ENCODE measurements at places on chromosomes 13 and 19. TPM values are rescaled to one million over a fixed set of nuclear protein-coding genes. Genes with fewer than 3 reads are reported as not detected.
A peak's percentile ranks its signal among the peaks of the same experiment; 100 is the strongest.

The OR4F17 gene
- total RNA-seq = not detected

DNA sequence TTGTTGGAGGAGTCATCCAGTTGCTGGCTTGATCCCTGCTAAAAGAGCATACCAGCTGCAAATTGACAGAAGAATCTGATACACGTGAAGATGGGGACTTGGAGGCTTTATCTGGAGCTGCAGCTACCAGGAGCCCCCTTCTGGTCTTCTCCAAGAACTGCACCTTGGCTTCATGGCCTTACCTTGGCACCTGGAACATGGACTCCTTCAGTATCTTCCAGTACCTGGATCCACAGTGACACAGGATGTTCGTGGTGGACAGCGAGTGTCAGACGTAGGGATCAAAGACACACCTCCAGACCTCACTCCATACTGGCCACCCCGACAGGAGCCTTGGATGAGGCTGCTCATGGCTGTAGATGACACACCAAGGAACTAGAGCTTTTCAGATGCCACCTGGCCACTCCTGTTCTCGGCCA lies 9.9 kb upstream of the ACSBG2 start:
- H3K27me3 ChIP-seq = no peaks in the 10 kb centered on the region
- H3K27ac ChIP-seq = no peak overlapping the region
- no peaks in the 10 kb centered on the region for H3K36me3 ChIP-seq
- H3K4me3 ChIP-seq = no peak overlapping the region

The APOC4 gene
- not detected for total RNA-seq

- peak overlapping the region; percentile 96 for H3K27ac ChIP-seq
- H3K36me3 ChIP-seq = no peaks in the 10 kb centered on the region
- no peaks in the 10 kb centered on the region for H3K27me3 ChIP-seq
These were observed 3.3 kb downstream of the DOT1L start for GRCh38 chr19:2166741-2167738.

DNA sequence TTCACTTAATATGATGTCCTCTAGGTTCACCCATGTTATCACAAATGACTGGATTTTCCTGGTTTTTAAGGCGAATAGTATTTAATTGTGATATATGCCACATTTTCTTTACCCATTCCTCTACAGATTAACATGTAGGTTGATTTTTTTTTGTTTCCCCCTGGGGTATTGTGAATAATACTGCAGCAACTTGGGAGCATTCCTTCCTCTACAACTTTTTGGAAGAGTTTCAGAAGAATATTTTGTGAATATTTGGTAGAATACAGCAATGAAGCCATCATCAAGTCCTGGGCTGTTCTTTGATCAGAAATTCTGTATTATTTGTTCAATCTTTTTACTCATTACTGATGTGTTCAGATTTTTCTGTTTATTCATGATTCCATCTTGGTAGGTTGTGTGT lies 5.6 kb upstream of the ZNF331 start:
- DNase-seq = no peak
- no peaks in the 10 kb centered on the region for H3K4me1 ChIP-seq
- H3K27ac ChIP-seq = no peak overlapping the region
- H3K27me3 ChIP-seq = no peaks in the 10 kb centered on the region

The ACTMAP gene
- 18.5 TPM for total RNA-seq

GRCh38 chr13:87675851-87676250 lies 4.7 kb downstream of the SLITRK5 start:
- H3K4me1 ChIP-seq = peaks cover 23% of the 10 kb centered on the region
- DNase-seq = no peak
- no peak overlapping the region for H3K4me3 ChIP-seq

DNA sequence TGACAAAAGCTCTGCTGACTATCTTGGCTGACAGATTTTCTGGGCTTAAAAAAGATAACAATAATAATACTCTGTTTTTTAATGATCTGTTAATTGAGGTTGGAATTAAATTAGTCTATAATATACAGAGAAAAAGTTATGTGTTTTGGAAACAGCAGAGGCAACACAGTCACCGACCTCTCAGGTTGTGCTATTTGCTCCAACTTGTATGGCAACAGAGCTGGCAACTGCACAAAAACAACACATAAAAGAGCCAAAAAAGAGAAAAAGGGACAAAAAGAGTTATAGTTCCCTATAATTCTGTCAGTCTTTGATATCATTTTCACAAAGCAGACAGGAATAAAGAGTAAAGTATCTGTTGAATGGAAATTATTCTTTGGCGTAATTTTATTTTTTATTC lies 102.3 kb upstream of the POSTN start:
- no peaks in the 10 kb centered on the region for H3K36me3 ChIP-seq
- no peaks in the 10 kb centered on the region for H3K4me1 ChIP-seq
- H3K27me3 ChIP-seq = no peaks in the 10 kb centered on the region
- H3K27ac ChIP-seq = peak overlapping the region; percentile 40
- H3K4me3 ChIP-seq = no peak overlapping the region
- no peak for DNase-seq

GRCh38 chr13:20170921-20171320 lies 10.1 kb upstream of the GJA3 start:
- H3K27me3 ChIP-seq = peaks cover 17% of the 10 kb centered on the region
- no peak for DNase-seq
- H3K4me3 ChIP-seq = no peak overlapping the region
- H3K36me3 ChIP-seq = no peaks in the 10 kb centered on the region
- H3K4me1 ChIP-seq = peaks cover 11% of the 10 kb centered on the region

DNA sequence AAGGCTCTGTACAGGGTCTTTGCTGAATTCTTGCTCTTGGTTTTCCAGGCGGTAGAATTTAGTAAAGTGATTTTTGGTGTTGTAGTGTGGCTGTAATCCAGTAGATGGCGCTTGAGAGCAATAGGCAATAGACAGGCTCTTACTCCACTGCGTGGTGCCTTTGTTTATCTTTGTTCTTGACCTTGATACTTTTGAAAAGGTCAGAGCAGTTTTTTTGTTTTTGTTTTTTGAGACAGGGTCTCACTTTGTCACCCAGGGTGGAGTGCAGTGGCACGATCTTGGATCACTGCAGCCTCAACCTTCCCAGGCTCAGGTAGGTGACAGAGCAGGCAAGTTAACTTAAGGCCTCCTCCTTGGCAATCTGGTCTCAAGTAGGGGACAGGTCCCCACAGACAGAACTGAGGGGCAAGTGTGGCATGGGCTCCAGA lies 12.2 kb upstream of the LILRA5 start:
- no peak overlapping the region for H3K27ac ChIP-seq
- H3K36me3 ChIP-seq = no peaks in the 10 kb centered on the region
- peaks cover 6% of the 10 kb centered on the region for H3K27me3 ChIP-seq
- no peak overlapping the region for H3K4me3 ChIP-seq

The KLK2 gene
- total RNA-seq = not detected

DNA sequence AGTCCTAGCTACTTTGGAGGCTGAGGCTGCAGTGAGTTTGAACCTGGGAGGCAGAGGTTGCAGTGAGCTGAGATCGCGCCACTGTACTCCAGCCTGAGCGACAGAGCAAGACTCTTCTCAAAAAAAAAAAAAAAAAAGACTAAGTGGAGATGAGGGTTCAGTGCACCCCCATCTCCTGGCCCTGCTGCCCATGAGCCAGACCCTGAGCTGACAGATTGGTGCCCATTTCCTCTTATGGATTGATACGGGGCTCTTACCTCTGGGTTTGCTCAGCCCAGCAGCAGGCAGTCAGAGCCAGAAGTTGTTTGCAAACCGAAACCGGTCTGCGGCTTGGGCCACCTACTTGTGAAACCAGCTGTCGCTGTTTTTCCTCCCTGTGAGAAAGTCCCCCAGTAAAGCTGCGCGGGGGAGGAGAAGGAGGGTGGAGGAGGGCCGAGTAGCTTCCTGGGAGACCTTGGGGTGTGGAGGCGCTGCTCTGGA lies 36.9 kb downstream of the ARRDC2 start:
- peak overlapping the region; percentile 42 for H3K4me3 ChIP-seq
- peak overlapping the region; percentile 78 for H3K27ac ChIP-seq
- H3K27me3 ChIP-seq = no peaks in the 10 kb centered on the region

DNA sequence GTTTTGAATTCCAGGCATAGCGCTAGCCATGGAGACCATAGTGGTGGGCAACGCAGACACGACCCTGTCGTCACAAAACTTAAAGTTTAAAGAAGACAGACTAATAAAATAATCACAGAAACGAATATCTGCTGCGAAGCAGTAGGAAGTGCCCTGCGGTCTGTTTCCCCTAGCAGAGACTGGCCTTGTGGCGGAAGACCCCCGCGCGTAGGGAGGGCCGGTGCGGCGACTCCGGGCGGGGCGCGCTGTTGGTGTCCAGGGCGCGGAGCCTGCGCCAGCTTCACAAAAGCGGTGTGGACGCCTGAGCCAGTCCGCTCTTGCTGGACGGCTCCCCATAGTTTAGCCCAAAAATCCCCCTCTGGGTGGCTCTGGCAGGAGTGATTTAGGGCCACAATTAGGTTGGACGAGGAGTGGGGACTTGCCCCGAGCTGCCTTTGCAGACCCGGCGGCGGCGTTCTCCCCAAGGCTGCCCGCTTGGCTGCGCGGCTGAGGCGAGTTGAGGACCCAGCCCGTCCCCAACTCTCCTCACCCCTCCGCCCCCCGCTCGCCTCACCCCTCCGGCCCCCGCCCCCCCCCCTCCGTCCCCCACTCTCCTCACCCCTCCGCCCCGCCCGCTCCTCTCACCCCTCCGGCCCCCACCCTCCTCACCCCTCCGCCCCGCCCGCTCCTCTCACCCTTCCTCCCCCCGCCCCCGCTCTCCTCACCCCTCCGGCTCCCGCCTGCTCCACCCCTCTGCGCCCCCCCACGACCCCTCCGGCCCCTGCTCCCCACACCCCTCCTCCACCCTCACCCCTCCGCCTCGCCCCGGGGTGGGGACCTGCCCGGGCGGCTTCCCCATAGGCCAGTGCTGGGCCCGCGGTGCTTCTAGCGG lies 14.2 kb upstream of the LATS2 start:
- H3K4me1 ChIP-seq = peaks cover 33% of the 10 kb centered on the region
- H3K27ac ChIP-seq = peak overlapping the region; percentile 80
- H3K36me3 ChIP-seq = no peaks in the 10 kb centered on the region
- no peaks in the 10 kb centered on the region for H3K27me3 ChIP-seq
- peak overlapping the region; percentile 52 for H3K4me3 ChIP-seq
- peak; percentile 72 for DNase-seq

DNA sequence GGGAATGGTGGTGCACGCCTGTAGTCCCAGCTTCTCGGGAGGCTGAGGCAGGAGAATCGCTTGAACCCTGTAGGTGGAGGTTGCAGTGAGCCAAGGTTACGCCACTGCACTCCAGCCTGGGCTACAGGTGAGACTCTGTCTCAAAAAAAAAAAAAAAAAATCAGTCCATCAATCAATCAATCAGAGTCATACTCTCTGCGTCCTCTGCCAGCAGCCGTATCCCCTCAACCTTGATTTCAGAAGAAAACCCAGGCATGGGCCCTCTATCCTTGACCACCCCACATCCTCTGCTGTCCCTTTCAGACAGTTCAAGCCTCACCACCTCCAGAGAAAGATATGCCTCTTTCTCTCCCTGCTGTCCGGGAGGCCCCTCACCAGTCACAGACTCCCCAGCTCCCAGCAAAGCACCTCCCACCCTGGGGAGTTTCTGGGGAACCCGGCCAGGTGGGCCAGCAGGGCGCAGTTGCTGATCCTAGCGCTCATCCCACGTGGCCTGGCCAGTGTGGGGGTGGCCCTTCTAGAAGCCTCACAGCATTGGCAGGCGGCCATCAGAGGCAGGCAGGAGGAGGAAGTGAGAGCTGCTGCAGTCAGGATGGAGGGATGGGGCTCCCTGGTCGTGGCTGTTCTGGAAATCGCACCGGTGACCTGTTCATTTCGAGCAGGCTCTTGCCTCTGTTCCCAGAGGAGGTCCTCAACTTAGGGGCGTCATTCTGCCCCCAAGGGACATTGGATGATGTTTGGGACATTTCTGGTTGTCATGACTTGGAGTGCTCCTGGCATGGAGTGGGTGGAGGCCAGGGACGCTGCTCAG lies 10.2 kb upstream of the JSRP1 start:
- peak overlapping the region; percentile 14 for H3K27ac ChIP-seq
- no peak overlapping the region for H3K4me3 ChIP-seq
- DNase-seq = peak; percentile 95
- no peaks in the 10 kb centered on the region for H3K27me3 ChIP-seq
- peaks cover 34% of the 10 kb centered on the region for H3K4me1 ChIP-seq
- H3K36me3 ChIP-seq = peaks cover 3% of the 10 kb centered on the region

The ZNF30 gene
- total RNA-seq = 4.8 TPM

DNA sequence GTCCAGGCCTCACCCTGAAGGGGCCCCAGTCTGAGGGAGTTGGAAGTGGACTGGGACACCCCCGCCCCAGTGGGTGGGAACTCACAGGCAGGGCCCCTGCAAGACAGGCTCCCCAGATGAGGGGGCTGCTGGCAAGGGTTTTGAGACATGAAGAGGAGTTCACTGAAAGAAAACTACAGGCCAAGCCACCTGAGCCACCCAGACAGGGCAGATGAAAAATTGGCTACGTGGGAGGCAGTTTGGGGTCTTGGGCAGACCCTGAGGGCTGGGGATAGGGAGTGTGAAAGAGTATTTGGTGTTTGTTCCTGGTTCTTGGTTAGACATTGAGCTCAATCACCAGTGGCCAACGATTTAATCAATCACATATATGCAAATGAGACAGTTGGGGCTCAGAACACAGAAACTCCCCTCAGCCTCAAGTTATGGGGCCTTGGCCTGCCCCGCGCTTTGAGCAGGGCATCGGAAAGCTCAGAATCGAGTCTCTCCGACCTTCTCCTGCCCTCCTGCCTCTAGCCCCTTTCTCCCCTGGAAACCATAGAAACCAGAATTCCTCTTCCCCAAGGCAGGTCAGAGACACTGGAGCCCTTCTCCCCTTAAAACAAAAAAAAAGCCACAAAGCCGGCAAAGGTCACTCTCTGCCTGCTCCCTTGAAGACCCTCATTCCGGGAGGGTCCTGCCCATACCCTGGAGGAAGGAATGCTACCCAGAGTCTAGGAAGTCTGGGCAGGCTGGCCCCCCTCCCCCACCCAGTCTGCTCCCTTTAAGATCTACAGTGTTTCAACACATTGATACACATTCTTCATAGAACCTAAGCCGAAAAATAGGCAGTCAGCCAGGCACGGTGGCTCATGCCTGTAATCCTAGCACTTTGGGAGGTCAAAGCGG lies 1.3 kb upstream of the ISYNA1 start:
- no peaks in the 10 kb centered on the region for H3K27me3 ChIP-seq
- H3K4me3 ChIP-seq = no peak overlapping the region
- peaks cover 19% of the 10 kb centered on the region for H3K4me1 ChIP-seq
- no peak overlapping the region for H3K27ac ChIP-seq

GRCh38 chr13:21076253-21076652 lies 14.9 kb upstream of the LATS2 start:
- H3K4me3 ChIP-seq = peak overlapping the region; percentile 52
- no peak overlapping the region for H3K27ac ChIP-seq
- DNase-seq = no peak
- H3K27me3 ChIP-seq = no peaks in the 10 kb centered on the region
- H3K4me1 ChIP-seq = peaks cover 33% of the 10 kb centered on the region

DNA sequence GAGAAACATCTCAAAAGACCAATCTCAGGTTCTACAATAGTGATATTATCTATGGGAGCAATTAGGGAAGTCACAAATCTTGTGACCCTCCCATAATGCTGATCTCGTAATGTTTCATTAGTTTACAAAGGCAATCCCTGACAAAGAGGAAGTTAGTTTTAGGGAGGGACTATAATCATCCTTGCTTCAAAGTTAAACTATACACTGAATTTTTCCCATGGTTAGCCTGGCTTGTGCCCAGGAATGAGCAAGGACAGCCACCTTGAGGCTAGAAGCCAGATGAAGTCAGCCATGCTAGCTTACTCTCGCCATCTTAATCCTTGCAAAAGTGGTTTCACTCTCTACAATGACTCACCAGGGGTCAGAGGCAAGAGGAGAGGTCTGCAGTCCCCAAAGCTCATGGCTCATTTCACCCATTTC lies 5.4 kb downstream of the CEACAM3 start:
- DNase-seq = no peak
- no peak overlapping the region for H3K27ac ChIP-seq
- no peak overlapping the region for H3K4me3 ChIP-seq
- no peaks in the 10 kb centered on the region for H3K27me3 ChIP-seq
- peaks cover 7% of the 10 kb centered on the region for H3K4me1 ChIP-seq
